Stimulated activated CD8-positive, alpha-beta memory T cell treated with anti-CD3 and anti-CD28 coated beads, Interleukin-15, amount 100 ng/mL, for 24 hours (primary cell): ENCODE measurements at places on chromosomes 3 and 15.

GRCh38 chr3:152349392-152349791 is 80.7 kb downstream of the MBNL1 start:
- DNase-seq: no peak

GRCh38 chr3:63832395-63832794 is 13.3 kb downstream of the C3orf49 start:
- DNase-seq: no peak

DNA sequence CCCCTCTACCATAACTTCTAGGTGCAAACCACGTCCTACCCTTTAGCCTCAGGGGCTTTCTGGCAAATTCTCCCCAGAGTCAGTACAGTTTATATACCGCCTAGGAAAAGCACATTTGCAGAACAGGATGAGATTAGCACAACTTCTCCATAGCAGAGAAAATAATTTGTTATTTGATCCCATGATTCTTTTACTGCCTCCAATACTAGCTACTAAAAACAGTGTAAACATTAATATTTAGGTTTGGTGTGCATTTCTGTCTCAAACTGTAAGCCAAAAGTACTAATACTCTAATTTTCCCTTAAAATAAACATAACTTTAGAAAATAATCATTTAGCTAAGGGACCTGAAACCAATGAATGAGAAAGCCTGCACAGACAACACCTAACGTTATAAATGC is 4.5 kb downstream of the CPEB1 start:
- DNase-seq: no peak

DNA sequence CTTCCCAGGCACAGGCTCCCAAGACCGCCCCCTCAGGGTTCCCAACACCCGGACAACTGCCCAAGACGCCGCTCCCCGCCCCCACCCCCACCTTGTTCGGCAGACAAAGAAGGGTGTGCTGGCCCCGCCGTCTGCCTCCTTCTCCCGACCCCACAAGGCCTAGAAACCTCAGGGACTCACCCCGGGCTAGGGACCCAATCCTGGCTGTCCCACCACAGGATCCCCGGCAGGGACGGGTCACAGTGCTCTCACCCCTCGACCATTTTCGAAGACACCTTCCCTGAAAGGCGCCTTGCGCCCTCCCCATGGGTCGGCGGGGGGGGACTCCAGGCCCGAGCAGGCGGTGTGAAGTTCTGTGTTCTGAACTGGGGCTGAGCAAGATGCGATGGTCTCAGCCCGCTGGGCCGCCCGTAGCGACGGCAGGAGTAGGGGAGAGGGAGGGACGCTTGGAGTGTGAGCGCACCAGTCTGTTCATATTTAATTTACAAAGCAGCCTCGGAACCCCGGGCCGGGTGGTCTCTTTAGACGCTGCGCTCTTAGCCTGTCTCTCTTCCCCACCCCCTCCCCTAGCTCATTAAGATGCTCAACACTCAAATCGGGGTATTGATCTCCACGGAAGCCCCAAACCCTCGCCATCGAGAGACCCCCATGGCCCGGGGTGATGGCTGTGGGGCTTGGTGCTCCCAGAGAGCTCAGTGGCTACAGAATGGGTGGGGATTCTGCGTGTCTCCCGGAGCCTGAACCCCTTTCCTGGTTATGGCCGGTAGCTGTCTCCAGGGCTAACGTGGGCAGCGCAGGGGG is 1.4 kb upstream of the ISLR2 start:
- no peak for DNase-seq

- DNase-seq: no peak
Measured at GRCh38 chr3:160129459-160130061, 95.7 kb upstream of the C3orf80 start.
